ENCODE measurements at places on chromosomes 12 and 14.

DNA sequence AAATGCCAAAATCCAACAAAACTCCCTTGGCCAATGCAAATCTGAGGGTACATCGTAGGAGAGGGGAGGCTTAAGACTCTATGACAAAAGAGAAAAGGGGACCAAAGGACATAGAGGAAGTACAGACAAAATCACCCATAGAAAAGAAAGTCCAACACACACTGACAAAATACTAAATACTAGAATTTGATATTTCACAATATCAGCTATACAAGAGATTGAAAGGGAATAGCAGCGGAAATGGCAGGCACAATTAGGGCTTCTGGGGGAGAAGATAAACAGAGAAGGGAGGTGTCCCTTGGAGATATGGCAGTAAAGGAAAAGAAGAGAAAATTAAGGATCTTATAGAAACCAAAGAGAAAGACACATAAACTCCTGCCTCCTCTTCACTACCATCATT, 29.0 kb downstream of the ATP2B1 start:
- DNase-seq = no peak

- no peak for DNase-seq
Measured at GRCh38 chr12:104974626-104975290, 11.4 kb upstream of the NOPCHAP1 start.

- DNase-seq = no peak
Measured at GRCh38 chr12:11768233-11768965, 118.9 kb downstream of the ETV6 start.

DNA sequence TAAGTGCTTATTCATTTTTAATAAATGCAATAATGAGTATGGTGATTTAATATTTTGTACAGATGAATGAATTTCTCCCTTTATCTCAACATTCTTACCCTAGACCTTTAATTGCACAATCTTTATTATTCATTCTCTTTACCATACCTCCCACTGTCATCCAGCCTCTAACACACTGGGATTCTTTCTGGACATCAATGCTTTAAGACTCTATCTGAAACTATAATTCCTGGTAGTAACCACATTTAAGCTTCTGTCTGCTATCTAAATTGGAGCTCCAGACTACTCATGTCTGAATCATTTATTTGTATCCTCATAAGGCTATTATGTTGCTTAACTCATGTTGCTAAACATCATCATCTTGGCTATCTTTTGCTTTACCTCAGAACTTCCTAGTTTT, 270.2 kb downstream of the ALG10B start:
- no peak for DNase-seq

GRCh38 chr14:24278424-24278823, 7.0 kb upstream of the RABGGTA start:
- no peak for DNase-seq

DNA sequence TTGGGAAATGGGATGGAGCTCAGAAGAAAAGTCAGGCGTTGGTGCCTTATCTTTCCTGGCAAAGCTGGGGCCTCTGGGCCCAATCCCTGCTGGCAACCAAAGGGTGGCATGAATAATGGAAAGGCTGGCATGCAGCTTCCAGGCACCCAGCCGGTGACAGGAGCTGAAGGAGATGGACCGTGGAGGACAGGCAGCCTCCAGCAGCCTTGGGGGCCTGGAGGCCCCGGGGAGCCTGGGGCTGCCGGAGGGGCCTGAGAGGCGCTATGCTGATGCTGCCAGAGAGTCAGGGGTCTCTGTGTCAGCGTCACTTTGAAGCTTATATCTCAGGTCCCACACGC, 38.2 kb upstream of the EML1 start:
- no peak for DNase-seq

- DNase-seq = no peak
Measured at GRCh38 chr12:118312578-118312977, 60.1 kb downstream of the TAOK3 start.

DNA sequence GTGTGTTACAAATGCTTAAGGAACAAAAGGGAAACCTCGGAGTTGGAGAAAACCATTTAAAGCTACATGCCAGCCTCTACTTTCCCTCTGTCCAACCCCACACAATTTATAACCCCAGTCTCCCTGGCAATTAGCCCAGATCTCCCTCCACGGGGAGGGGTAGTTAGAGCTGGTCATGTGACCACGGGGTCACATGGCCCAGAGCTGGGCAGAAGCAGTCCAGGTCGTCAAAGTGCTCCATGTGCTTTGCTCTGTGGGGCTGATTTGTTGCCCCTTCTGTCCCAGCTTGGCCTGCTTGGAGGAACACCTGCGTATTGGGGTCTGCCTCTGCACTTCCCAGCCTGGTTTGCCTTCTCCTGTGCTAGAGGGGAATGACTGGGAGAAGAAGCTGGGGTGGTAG, 219.1 kb downstream of the RBM19 start:
- no peak for DNase-seq

DNA sequence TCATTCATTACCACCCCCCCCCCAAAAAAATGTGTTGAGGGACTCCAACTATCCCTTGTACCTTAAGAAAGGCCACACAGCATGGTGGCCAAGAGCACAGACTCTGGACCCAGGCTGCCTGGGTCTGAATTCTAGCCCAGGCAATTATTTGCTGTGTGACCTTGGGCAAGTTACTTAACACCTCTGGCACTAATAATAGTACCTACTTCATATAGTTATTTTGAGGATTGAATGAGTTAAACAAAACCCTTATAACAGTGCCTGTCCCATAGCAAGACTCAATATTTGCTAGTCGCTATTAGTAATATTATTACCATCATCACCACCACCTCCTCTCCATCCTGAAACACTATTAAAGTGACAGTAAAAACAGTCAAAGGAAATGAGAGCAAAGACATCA, 37.2 kb downstream of the NT5DC3 start:
- DNase-seq = no peak

- no peak for DNase-seq
Measured at GRCh38 chr12:91287753-91288152, 105.1 kb upstream of the DCN start.

- DNase-seq = no peak
Measured at GRCh38 chr12:113845900-113846674, 120.0 kb downstream of the RBM19 start.

- no peak for DNase-seq
Measured at GRCh38 chr14:94486883-94487282, 10.9 kb upstream of the SERPINA9 start.

- no peak for DNase-seq
Measured at GRCh38 chr12:103013741-103014300, 56.3 kb downstream of the ASCL1 start.

DNA sequence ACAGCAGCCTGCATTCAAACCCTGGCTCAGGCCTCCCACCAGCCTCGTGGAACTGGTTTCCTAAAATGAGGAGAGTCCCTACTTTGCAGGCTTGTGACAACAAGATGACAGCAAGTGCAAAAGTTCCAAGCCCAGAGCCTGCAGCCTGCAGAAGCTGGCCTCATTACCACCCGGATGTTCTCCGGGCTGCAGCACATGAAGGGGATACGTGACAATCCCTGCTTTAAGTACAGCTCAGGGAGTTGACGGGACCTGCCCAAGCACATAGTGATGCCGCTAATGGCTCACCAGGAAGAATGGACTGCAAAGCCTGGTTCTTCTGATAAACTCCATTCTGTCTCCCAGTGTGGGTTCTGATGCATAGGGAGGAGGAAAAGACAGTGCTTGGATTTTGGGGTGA, 15.0 kb downstream of the SSH1 start:
- no peak for DNase-seq

DNA sequence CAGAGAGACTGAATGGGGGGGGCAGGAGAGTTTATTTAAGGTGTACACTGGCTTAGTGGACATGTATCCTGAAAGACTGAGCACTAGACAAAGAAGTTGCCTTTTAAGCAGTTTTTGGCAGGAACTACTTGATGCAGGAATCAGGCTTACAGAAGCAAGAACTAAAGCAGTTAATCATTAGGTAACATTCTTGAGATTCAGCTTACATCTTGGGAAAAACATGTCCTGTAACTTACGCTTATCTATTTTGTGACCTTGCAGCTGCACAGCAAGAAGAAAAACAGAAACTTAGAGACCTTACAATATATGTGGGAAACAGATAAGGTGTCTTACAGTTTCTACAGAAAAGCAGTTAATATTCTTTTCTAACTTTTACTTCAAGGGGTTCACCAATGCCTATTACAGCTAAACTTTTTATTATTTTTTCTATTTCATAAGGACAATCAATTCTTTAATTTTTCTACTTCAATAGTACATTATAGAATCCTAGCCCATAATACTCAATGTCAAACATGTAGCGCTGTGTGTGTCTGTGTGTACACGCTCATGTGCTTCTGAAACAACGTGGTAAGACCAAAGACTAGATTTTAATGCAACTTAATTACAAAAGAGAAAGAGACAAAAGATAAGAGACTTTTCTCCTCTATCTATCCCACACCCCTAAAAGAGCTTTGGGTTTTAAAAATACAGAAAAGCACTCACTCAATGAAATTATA, 276.9 kb downstream of the PRKD1 start:
- no peak for DNase-seq

- DNase-seq = no peak
Measured at GRCh38 chr12:52175371-52176350, 16.2 kb downstream of the KRT80 start.

DNA sequence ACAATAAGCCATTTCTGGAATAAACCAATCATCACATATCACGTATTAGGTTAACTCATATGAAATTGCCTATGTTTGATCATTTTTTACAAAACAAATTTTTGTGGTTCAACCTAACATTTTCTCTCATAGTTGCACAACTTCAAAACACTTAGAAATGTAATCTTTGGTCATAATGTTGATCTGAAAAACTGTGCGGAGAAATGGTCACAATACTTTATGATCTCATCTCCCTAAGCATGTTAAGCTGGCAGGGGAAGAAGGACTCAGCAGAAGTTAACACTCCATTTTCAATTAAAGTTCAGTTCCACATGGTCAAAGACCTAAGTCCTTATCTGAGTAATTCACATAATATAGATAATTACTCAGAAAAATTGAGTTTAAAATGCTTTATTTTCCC, 194.8 kb downstream of the CAPZA3 start:
- DNase-seq = peak; percentile 48

GRCh38 chr12:132503618-132504204, 13.8 kb downstream of the FBRSL1 start:
- DNase-seq = no peak

- DNase-seq = peak; percentile 56
Measured at GRCh38 chr12:6038160-6038559, 86.3 kb downstream of the VWF start.

GRCh38 chr12:58272461-58272860, 331.1 kb downstream of the ATP23 start:
- DNase-seq = no peak

GRCh38 chr12:107545737-107546353, 139.8 kb upstream of the PWP1 start:
- peak; percentile 54 for DNase-seq

DNA sequence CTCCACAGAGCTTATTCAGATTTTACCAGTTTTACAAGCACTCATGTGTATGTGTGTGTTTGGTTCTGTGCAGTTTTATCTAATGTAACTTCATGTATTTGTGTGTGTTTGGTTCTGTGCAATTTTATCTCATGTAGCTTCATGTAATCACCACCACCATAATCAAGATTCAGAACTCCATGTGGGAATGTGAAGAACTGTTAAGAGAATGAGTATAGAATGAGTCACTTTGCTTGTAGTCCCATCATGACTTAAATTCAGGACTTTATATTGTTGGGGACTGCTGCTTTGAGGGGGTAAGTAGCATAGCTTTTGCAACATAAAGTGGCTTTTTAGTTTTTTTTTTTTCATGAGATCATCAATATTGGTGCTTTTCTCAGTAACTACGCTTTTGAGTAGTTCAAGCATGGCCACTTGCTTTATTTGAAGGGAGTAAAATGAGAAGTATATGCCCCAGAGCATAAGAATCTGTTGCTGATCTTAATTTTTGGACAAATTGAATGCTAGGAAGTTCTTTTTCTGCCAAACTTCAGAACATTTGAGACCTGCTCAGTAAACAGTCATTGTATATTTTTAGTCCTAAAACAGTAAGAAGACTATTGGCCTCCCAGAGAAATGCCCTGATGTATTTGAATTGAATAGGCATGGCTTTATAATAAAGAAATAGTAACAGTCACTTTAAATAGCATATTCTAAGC, 28.8 kb downstream of the PROX2 start:
- peak; percentile 69 for DNase-seq

GRCh38 chr12:52307836-52308805, 13.1 kb downstream of the KRT83 start:
- peak; percentile 81 for DNase-seq

GRCh38 chr12:96907671-96908422, 790 bp downstream of the NEDD1 start:
- DNase-seq = peak; percentile 54

DNA sequence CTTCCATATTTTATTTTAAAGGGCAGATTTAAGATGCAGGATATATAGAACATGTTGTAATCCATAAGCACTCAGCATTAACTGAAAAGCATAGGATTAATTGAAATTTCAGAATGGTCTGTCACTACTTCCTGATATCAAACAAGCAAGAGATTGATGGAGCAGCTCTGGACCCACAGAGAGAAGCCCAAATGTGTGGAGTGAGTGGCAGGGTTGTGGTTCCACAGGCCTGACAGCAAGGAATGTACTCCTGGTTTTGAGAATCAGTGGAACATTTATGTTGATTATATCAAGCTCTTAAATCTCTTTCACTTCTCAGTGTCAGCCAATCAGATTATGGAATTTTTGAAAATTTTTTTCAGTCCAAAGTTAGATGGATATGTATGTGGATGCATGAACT, 267.6 kb upstream of the PRICKLE1 start:
- DNase-seq = no peak

DNA sequence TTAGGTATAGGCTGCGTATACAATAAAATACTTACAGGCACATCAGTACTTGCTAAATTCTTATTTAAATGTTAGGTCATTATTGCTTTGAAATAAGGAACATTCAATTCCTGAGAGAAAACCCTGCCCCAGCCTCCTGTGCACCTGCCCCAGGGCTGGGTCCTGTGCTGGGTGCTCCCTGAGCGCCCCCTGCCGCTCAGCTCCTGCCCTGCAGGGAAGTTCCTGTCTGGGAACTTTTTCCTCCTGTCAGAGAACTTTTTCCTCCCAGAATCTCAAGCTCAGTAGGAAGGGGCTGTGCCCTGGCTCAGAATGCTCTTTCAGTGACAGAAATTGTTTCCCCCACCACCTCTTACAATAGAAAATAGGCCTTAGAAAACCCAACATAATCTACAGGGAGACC, 751.1 kb downstream of the TMEM121 start:
- DNase-seq = no peak

DNA sequence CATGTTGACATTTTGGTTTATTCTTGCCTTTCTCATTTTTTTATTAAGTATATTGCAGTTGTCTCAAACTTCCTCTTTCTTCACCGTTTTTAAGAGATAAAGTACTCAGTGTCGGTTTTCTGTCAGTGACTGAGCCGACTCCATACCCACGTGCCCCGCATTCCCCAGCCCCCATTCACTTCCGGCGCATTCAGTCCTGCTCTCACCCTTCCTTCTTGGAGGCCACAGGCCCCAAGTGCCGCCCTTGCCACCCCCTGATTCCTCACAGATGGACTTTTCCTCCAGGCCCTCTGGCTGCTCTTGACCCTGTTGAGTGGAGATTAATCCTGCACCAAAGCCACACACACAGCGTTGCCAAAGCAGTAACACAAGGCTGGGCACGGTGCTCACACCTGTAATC, 19.1 kb upstream of the DNAH10 start:
- no peak for DNase-seq

- DNase-seq = no peak
Measured at GRCh38 chr12:55036326-55037115, 16.7 kb downstream of the NEUROD4 start.

- no peak for DNase-seq
Measured at GRCh38 chr12:124386661-124387527, 92.0 kb downstream of the RFLNA start.
